Breast epithelium (tissue), 4 donors: ENCODE measurements at places on chromosomes 1 and 21. TPM values are rescaled to one million over a fixed set of nuclear protein-coding genes. Genes with fewer than 3 reads are reported as not detected.

DNA sequence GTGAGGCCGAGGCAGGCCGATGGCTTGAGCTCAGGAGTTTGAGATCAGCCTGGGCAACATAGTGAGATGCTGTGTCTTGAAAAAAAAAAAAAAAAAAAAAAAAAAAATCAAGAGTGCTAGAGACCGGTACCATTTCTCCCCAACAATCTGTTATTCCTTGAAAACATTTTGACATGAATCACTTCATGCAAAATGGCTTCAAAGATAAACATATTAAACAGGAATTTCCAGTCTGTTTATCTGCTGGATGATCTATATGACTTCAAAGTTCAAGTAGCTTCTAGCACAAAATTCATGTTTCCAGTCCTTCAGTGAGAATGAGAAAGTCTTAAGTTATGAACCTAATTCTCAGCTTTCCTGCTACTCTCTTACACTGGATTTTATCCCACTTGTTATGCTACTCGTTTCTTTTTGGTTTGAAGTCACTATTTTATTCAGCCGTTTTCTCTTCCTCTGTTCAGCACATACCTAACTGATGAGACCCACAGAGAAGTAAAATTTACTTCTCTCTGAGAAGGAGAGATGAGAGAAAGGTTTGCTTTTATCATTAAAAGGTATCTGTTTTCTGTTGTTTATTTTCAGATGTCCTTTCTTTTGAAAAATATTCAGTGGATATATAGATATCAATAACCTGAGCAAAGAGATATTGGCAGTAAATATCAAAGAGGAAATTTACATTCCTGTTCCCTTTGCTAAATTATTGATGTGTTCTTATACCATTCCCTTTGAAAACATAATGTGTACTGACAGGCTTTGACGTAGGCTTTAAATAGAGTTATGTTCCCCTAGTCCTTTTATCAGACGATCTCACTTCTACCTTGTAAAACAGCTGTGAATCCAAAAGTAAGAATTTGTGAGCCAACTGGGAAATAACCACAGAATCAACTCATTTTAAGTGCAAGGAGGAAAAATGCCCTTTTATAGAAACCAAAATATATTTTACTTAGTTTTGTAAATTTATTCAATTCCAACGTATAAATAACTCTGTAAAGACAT is 38.2 kb downstream of the CD46 start:
- no peak for DNase-seq

DNA sequence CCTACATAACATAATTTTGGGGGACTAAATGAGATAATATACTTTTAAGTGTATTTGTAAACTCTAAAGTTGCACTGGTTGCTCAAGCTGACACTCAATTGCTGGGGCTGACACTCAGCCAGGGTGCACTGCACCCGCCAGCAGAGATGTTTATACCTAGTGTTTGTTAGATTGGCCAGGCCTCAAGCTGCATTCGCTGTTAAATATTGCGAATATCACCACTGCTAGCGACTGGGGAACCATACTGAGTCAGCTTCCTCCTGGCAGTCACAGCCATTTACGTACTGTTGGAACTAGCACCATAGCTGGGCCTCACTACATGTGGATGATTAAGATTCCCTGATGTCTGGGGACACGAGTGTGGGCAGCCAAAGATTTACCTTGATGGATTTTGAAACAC is 12.7 kb upstream of the RWDD3 start:
- no peak for DNase-seq

DNA sequence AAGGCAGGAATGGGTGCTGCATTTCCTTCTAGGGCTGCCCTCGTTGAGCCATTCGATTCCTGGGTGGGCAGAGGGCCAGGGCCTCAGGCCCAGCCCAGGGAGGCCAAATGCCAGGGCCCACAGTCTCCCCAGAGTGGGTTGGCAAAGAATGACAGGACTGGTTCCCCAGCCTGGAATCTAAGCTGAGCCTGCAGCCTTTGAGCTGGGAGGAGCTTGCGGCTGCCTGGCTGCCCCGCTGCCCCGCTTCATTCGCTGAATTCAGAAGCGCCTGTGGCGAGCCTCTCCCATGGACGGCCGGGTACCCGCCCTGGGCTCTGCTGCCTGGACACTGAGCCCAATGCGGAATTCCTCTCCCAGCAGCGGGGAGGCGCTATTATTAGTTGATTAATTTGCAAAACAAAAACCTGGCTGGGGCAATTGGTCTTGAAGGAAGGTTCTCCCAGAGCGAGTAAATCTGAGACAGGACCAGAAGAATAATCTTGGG is 32.3 kb upstream of the TARDBP start:
- peak; percentile 81 for DNase-seq

Gene CFAP107
- total RNA-seq = not detected

Gene TGFB2
- total RNA-seq = 9.5 TPM

Gene THEMIS2
- total RNA-seq = 52.0 TPM

Gene DNAH14
- total RNA-seq = 23.9 TPM

Gene KISS1
- not detected for total RNA-seq
